ENCODE measurements at places on chromosomes 1 and 21. TPM values are rescaled to one million over a fixed set of nuclear protein-coding genes. Genes with fewer than 3 reads are reported as not detected.
A peak's percentile ranks its signal among the peaks of the same experiment; 100 is the strongest.

DNA sequence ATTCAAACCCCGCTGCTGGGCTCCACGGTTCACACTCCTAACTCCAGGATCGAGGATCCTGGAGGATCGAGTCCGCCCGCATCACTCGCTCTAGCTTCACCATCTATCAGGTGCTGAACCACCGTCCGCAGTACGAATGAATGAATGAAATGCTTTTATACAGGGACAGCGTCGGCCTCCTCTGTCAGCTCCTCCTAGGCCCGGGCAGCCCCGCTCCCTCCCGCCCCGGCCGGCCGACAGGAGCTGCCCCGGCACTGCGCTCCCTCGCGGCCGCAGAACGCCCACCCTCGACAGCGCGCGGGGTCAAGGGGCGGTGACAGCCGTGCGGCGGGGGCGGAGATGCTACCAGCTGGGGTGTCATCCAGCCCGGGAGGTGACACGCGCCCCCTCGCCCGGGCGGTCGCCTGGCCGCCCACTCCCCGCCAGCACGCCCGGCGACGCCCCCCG, 520 bp downstream of the ZBTB17 start:
- H3K4me3 ChIP-seq, result peak overlapping the region; percentile 47
- peaks cover 11% of the 10 kb centered on the region for H3K4me1 ChIP-seq
- H3K36me3 ChIP-seq, result peaks cover 6% of the 10 kb centered on the region

- no peaks in the 10 kb centered on the region for H3K36me3 ChIP-seq
- H3K4me3 ChIP-seq, result no peak overlapping the region
- no peaks in the 10 kb centered on the region for H3K27me3 ChIP-seq
- H3K27ac ChIP-seq, result no peak overlapping the region
- DNase-seq, result no peak
Observed at GRCh38 chr1:117173691-117174090, 37.0 kb downstream of the VTCN1 start.

GRCh38 chr1:37477946-37478345, 3.6 kb downstream of the ZC3H12A start:
- DNase-seq, result no peak
- peaks cover 19% of the 10 kb centered on the region for H3K36me3 ChIP-seq
- no peak overlapping the region for H3K27ac ChIP-seq
- peaks cover 11% of the 10 kb centered on the region for H3K27me3 ChIP-seq
- peaks cover 8% of the 10 kb centered on the region for H3K4me1 ChIP-seq

- H3K4me3 ChIP-seq, result no peak overlapping the region
- H3K36me3 ChIP-seq, result no peaks in the 10 kb centered on the region
- H3K27ac ChIP-seq, result peak overlapping the region; percentile 86
- DNase-seq, result no peak
- no peaks in the 10 kb centered on the region for H3K27me3 ChIP-seq
Observed at GRCh38 chr1:201384406-201384782, 6.9 kb upstream of the TNNT2 start.

- H3K4me3 ChIP-seq, result no peak overlapping the region
- no peaks in the 10 kb centered on the region for H3K27me3 ChIP-seq
- no peak overlapping the region for H3K27ac ChIP-seq
- no peaks in the 10 kb centered on the region for H3K36me3 ChIP-seq
- no peak for DNase-seq
Observed at GRCh38 chr1:208223136-208223535, 21.0 kb downstream of the PLXNA2 start.

DNA sequence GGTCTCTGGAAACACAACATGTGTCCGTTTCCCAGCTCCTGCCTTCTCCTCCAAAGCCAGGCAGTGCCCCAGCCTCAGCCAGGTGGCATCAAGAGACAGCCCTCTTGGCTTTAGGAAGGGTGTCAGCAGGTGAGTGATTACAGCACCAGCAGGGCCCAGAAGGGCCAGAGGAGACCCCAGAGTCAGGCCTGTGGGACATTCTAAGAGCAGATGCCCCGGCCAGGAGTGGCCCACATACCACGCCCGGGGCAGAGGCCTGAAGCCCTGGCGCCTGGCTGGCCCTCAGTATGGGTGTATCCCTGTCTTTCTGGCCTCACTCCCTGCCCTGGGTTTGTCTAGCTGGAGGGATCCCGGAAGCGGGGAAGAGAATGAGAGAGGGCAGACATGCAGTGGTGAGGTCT, 109.2 kb downstream of the CASZ1 start:
- H3K4me1 ChIP-seq, result peaks cover 72% of the 10 kb centered on the region
- DNase-seq, result no peak
- peak overlapping the region; percentile 93 for H3K27ac ChIP-seq
- no peaks in the 10 kb centered on the region for H3K36me3 ChIP-seq
- no peaks in the 10 kb centered on the region for H3K27me3 ChIP-seq

PLPPR4 gene
- 3.2 TPM for total RNA-seq

GRCh38 chr1:8947127-8947691, 1.5 kb downstream of the CA6 start:
- peaks cover 8% of the 10 kb centered on the region for H3K4me1 ChIP-seq
- no peak for DNase-seq
- H3K27ac ChIP-seq, result no peak overlapping the region
- H3K4me3 ChIP-seq, result no peak overlapping the region

CDCA8 gene
- 4.4 TPM for total RNA-seq

NTNG1 gene
- 0.12 TPM for total RNA-seq

LAMC1 gene
- 201 TPM for total RNA-seq

DNA sequence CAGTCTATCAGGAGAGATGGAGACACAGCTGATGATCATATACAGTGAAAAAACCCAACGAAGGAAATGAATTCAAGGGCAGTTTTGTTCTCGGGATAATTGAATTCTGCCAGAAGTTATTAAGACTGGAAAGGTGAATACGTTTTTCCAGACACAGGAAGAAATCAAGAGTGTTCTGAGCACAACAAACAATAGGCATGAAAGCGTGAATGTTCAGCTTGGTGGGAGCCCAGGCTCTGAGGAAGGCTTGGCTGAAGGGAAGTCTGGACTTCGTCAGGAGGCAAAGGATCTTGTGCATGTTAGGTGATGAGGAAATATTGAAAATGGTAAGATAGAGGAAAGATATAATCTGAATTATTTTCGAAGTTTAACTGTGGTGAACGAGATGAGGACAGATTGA, 50.4 kb downstream of the CYYR1 start:
- no peaks in the 10 kb centered on the region for H3K36me3 ChIP-seq
- H3K4me3 ChIP-seq, result no peak overlapping the region
- peak; percentile 26 for DNase-seq
- H3K27me3 ChIP-seq, result no peaks in the 10 kb centered on the region
- no peaks in the 10 kb centered on the region for H3K4me1 ChIP-seq
- H3K27ac ChIP-seq, result peak overlapping the region; percentile 5

DNA sequence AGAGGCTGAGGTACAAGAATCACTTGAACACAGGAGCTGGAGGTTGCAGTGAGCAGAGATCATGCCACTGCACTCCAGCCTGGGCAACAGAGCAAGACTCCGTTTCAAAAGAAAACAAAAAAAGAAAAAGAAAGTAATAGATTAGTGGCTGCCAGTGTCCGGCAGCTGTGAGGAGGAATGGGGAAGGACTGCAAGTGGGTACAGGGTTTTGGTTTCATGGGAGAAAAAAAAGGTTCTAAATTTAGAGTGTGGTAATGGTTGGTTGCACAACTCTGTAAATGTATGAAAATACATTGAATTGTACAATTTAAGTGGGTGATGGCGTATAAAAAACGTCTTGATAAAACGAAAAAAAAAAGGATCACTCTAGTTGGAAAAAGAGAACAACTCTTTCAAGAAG, 6.7 kb downstream of the TAF1A start:
- no peaks in the 10 kb centered on the region for H3K27me3 ChIP-seq
- DNase-seq, result no peak
- H3K4me1 ChIP-seq, result no peaks in the 10 kb centered on the region
- peaks cover 8% of the 10 kb centered on the region for H3K36me3 ChIP-seq
- H3K4me3 ChIP-seq, result no peak overlapping the region
- H3K27ac ChIP-seq, result no peak overlapping the region

GRCh38 chr1:205977402-205978014, 25.7 kb downstream of the RAB7B start:
- H3K4me1 ChIP-seq, result peaks cover 15% of the 10 kb centered on the region
- DNase-seq, result peak; percentile 88
- H3K27me3 ChIP-seq, result no peaks in the 10 kb centered on the region
- no peak overlapping the region for H3K4me3 ChIP-seq
- H3K36me3 ChIP-seq, result no peaks in the 10 kb centered on the region

FMO4 gene
- 3.5 TPM for total RNA-seq

SLC26A9 gene
- 2.9 TPM for total RNA-seq

BATF3 gene
- total RNA-seq, result 1.8 TPM

CLCNKA gene
- total RNA-seq, result 5.8 TPM

DNA sequence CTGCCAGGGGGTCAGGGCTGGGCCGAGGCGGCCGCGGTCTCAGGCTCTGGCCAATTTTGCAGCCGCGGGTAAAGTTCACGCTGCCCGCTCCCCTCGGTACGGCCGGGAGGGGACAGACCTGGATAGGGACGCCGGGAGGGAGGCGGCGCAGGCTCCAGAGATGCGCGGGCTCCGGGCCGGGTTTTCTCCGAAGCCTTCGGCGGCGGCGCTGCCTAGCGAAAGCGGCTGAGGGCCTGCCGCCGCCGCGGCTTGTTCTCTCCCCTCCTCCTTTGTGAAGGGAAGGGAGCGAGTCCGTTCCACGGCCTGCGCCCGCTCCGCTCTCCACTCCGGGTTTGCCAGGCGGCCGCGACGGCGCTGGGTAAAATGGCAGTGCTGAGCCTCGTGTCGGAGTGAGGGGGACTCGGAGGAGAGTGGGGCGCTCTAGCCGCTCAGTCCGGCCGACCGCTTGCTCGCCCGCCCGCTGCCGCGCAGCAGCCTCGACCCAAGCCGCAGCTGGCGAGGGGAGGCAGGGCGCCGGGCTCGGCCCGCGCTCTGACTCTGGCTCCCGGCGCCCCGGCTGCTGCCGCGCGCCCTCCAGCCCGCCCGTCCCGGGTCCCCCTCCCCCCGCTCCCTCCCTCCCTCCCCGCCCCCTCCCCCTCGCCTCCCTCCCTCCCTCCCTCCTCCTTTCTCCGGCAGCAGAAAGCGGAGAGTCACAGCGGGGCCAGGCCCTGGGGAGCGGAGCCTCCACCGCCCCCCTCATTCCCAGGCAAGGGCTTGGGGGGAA, at the start of gene ARID1A:
TSS of gene ARID1A (plus strand) at position 660 of the 763 bp plus-strand sequence. CDS start 389 bp downstream, outside the sequence.
- DNase-seq, result peak; percentile 99
- H3K4me3 ChIP-seq, result peak within 1 kb of the TSS; percentile 95
- H3K4me1 ChIP-seq, result peaks cover 51% of the 10 kb centered on the region
- no peaks in the 10 kb centered on the region for H3K36me3 ChIP-seq

LENEP gene
- not detected for total RNA-seq

RBM11 gene
- 5.0 TPM for total RNA-seq

DNA sequence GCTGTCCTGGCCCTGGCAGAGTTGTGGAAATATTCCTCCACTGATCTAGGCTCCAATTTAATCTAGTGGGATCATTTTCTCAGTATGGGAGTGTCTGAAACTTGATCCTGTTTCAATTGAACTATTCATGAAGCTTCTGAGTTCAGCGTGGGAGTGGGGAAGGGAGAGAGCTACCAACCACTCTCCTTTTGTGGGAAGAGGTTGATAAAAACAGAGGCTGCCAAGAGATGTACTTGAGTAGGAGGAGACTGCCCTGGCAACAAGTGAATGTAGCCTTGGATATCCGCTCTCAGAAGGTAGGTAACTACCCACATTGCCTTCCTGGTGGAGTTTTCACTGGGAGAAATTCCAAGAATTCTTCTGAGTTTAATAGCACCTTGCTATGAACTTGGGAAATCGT, at the start of gene CTXND2:
TSS of gene CTXND2 (plus strand) at position 119 of the 400 bp plus-strand sequence. CDS start 25,179 bp downstream, outside the sequence.
- H3K27me3 ChIP-seq, result no peaks in the 10 kb centered on the region
- H3K4me1 ChIP-seq, result no peaks in the 10 kb centered on the region
- DNase-seq, result peak; percentile 8
- no peak within 1 kb of the TSS for H3K27ac ChIP-seq
- H3K4me3 ChIP-seq, result no peak within 1 kb of the TSS

- H3K36me3 ChIP-seq, result no peaks in the 10 kb centered on the region
- DNase-seq, result no peak
- H3K27me3 ChIP-seq, result peaks cover 48% of the 10 kb centered on the region
- H3K4me1 ChIP-seq, result no peaks in the 10 kb centered on the region
- no peak overlapping the region for H3K27ac ChIP-seq
Observed at GRCh38 chr1:37647281-37647680, 12.6 kb upstream of the RSPO1 start.

- DNase-seq, result peak; percentile 54
- H3K27ac ChIP-seq, result no peak overlapping the region
- no peak overlapping the region for H3K4me3 ChIP-seq
- H3K27me3 ChIP-seq, result no peaks in the 10 kb centered on the region
- no peaks in the 10 kb centered on the region for H3K36me3 ChIP-seq
Observed at GRCh38 chr1:26597629-26598039, 68.1 kb downstream of the RPS6KA1 start.

MANEAL gene
- total RNA-seq, result 5.4 TPM

GRCh38 chr21:21682172-21682571, 684.0 kb downstream of the NCAM2 start:
- DNase-seq, result no peak
- no peaks in the 10 kb centered on the region for H3K36me3 ChIP-seq
- no peaks in the 10 kb centered on the region for H3K27me3 ChIP-seq
- no peaks in the 10 kb centered on the region for H3K4me1 ChIP-seq

DNA sequence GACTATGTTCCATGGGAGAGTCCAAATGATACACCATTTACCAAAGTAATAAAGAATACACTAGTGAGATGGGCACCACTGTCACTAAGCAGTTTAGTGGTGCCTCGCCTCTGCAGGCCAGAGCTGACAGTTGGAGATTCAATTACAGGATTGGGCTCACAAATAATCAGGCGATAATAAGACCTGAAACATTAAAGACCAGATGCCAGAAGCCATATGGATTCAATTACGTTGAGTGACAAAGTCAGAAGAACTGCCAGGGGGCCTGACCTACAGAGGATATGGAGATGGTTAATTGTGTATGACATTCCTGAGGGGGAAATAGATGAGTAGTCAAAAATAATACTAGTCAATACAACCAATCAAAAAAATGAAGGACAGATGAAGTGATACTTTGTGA, 65.2 kb upstream of the ST6GALNAC5 start:
- no peaks in the 10 kb centered on the region for H3K27me3 ChIP-seq
- no peaks in the 10 kb centered on the region for H3K36me3 ChIP-seq
- no peak overlapping the region for H3K4me3 ChIP-seq
- no peak for DNase-seq
- H3K4me1 ChIP-seq, result no peaks in the 10 kb centered on the region

- H3K36me3 ChIP-seq, result no peaks in the 10 kb centered on the region
- H3K4me3 ChIP-seq, result no peak overlapping the region
- no peak for DNase-seq
- no peaks in the 10 kb centered on the region for H3K27me3 ChIP-seq
- H3K4me1 ChIP-seq, result no peaks in the 10 kb centered on the region
Observed at GRCh38 chr1:206890125-206891060, 6.8 kb upstream of the IL24 start.

GRCh38 chr1:214491468-214492146, 59.8 kb downstream of the PTPN14 start:
- peaks cover 4% of the 10 kb centered on the region for H3K4me1 ChIP-seq
- H3K27me3 ChIP-seq, result peaks cover 17% of the 10 kb centered on the region
- no peak for DNase-seq
- no peak overlapping the region for H3K4me3 ChIP-seq
- no peak overlapping the region for H3K27ac ChIP-seq

CFHR1 gene
- 0.25 TPM for total RNA-seq

DNA sequence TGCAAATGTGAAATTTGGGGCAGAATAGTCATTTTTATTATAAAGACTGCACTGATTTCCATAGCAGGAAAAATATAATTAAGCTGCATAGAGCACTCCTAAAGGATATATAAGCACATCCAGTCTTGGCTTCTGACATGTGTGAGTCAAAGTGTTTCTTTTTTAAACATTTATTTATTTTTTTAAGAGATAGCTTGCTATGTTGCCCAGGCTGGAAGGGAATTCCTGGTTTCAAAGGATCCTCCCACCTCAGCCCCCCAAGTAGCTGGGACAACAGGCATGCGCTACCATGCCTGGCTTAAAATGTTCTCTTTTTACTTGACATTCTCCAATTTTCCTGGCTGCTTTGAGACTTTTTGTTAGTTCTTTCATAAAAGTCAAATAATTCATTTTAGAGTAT, 126.1 kb downstream of the HMCN1 start:
- H3K4me3 ChIP-seq, result no peak overlapping the region
- no peak for DNase-seq
- peaks cover 7% of the 10 kb centered on the region for H3K4me1 ChIP-seq
- no peaks in the 10 kb centered on the region for H3K27me3 ChIP-seq
- H3K27ac ChIP-seq, result no peak overlapping the region

All from cardiac muscle cell (in vitro differentiated cells and primary cell).